Umbilical cord (tissue), 2 donors: ENCODE measurements at places on chromosomes 2 and 18.

DNA sequence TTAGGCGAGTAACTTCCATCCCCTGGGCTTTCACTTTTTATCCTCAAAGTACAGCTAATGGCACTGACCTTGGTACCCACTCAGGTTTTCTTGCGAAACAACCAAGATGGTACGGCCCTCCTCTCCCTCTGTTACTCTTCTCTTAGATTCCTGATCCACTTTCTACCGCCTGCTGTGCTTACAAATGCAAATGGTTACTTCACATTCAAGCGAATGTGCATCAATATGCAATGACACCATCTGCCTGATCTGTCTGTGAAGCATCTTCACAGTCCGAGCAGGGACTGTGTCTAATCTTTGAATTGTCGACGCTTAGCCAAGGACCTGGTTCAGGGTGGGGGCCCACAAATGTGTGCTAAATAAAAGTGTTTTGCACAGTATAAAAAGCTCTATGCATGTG is 112.2 kb downstream of the TRIB2 start:
- no peak for DNase-seq

GRCh38 chr2:63663013-63663864 is 74.5 kb downstream of the MDH1 start:
- DNase-seq: peak; percentile 51

GRCh38 chr2:171411791-171412483 is 21.9 kb downstream of the METTL8 start:
- no peak for DNase-seq

DNA sequence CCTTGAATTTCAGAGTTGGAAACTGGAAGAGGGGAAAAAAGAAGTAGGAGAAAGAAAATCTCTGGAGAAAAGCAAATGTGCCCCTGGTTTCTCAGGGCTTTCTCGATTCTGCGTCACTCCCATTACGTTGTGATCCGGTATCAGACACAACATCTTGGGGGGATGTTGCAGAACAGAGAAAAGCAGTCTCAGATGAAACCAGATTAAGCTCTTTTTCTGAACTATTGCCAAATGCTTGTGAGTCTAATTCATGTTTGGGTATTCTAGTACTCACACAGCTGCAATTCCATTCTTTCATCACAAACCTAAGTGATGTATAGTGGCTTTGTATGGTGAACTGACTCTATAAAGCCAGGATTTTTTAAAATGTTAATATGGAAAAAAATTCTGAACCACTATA is 233.2 kb downstream of the TCF4 start:
- DNase-seq: peak; percentile 72
